ENCODE measurements at places on chromosomes 7 and 10.

GRCh38 chr7:537911-538634, 18.4 kb upstream of the PDGFA start:
- DNase-seq = no peak

DNA sequence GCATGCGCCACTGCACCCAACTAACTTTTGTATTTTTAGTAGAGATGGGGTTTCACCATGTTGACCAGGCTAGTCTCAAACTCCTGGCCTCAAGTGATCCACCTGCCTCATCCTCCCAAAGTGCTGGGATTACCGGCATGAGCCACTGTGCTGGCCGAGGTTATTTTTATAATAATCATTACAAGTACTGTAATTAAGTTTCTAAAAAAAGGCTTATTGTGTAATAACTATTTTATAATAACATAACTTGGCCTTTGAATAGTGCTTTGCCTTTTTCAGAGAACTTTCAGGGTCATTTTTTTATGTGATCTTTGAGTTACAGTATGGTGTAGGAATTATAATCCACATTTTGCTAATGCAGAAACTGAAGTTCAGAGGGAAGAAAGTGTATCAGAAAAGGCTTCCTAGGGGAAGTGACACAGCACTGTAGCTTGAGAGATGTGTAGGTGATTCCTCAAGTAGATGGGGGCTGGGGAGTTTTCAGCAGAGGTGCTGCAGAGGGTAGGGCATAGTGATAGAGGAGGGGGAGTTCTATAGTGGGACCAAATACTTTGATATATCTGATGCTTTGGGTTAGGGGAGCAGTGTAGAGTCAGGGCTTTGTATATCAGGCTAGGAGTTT, 9.2 kb upstream of the SYPL1 start:
- DNase-seq = no peak

- no peak for DNase-seq
Observed at GRCh38 chr7:21108182-21108581, 319.7 kb upstream of the SP4 start.

GRCh38 chr10:117596706-117597105, 54.2 kb downstream of the EMX2 start:
- no peak for DNase-seq

DNA sequence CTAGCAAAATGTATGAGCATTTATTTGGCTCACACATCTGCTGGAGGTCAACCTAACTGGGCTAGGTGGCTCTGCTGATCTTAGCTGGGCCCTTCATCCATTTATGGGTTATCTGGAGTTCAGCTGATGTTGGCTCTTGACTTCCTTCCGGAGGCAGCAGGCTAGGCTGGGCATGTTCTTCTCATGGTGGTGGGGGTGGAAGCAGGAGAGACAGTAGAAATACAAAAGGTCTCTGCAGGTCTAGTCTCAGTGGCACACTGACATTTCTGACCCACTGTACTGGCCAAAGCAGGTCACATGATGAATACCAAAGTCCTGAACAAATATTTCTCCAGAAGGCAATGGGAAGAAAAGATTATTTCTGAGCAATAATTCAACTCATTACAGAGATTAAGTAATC, 334.6 kb downstream of the CRPPA start:
- no peak for DNase-seq

- DNase-seq = no peak
Observed at GRCh38 chr7:108345710-108346336, 110.4 kb downstream of the NRCAM start.

DNA sequence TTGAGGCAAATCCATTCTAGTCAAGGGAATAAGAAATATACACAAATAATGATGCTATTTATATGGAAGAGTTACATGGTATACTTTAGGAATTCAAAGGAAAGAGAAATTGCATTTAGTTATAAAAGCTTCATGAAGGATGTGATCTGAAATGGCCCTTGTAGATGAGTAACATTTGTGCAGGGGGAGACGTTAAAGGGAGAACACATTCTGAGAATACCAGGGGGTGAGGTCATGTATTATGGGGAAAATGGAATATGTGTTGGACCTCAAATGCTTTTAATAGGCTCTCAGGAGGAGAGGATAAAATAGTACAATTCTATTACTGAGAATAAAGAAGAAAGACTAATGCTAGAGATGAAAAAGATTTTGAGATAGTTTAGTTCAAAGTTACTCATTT, 122.5 kb upstream of the NOBOX start:
- DNase-seq = no peak

DNA sequence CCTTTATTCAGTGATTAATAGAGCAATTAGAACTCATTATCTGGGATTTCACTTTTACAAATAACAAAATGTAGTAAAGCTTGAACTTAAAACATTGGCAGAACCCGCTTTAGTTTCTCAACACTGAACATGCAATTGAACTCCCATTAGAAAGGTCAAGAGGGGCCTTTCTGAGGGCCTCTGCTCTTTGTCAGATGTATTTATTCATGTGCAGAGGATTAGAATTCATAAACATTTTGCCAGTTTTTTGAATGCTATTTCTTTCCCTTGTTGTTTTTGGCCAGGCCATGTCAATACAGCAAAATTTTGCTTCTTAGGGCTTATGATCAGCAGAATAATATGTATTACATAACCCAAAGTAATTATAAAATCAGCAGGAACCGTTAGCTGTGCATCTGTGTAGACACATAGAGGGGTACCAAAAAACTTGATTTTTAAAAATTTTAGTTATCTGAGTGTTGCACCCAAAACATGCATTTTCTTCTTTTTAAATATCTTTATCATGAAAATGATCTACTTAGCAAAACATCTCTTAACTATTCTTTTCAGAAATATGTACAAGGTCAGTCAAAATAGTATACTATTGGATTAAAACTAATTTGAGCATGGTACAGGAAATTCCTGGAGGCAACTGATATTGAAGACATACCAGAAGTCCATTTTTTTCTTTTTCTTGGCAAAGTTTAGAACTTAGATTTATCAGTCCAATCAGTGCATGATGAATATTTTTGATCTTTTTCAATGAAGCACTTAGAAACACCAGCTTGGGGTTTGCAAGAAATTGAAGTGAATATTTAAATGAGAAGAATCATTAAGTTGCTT, 177.5 kb downstream of the TWIST1 start:
- DNase-seq = no peak

DNA sequence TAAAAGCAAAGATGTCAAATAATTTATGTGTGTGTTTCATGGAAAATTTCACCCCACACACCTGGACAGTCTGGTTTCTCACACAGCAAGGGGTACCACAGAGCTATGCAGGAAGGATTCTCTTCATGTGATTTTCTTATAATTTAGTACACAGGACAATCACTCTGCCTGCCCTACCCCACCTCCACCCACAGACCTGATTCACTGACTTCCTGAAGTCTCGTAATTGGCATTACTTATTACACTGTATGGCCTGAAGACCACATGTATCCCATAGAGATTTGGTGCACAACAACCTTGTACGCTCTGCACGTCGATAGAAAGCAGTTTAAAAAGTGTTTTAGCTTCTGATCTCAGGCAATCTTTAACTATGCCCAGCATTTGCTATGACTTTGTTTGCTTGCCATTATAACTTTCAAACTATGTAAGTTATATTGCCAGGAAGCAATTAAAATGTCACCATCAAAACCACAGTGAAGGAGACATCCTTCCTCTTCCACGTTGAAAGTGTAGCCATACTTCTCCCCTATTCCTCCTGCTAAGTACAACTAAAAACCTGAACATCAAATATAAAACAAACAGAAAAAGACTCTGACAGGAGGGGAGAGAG, 279.4 kb upstream of the IMMP2L start:
- DNase-seq = no peak

GRCh38 chr10:93222211-93222754, 148.6 kb downstream of the CYP26A1 start:
- DNase-seq = no peak

- no peak for DNase-seq
Observed at GRCh38 chr10:43224321-43224720, 42.5 kb downstream of the RASGEF1A start.

DNA sequence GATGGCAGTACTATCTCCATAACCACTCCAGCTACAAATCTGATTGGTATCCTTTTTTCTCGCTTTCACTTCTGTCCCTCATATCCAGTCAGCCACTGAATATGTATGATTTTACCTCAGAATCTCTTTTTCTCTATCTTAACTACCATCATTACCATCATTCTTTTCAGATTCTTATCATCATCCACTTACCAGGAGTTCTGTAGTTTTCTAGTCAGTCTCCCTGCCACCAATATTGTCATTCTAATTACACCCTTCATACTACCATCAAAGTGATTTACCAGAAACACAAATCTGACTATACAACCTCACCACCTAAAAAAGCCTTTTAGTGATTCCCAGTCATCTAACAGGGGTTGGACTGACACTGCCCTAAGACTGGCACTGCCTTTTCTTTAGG, 64.9 kb upstream of the TMEM140 start:
- no peak for DNase-seq

- DNase-seq = no peak
Observed at GRCh38 chr10:112347709-112348671, 25.9 kb upstream of the ACSL5 start.

DNA sequence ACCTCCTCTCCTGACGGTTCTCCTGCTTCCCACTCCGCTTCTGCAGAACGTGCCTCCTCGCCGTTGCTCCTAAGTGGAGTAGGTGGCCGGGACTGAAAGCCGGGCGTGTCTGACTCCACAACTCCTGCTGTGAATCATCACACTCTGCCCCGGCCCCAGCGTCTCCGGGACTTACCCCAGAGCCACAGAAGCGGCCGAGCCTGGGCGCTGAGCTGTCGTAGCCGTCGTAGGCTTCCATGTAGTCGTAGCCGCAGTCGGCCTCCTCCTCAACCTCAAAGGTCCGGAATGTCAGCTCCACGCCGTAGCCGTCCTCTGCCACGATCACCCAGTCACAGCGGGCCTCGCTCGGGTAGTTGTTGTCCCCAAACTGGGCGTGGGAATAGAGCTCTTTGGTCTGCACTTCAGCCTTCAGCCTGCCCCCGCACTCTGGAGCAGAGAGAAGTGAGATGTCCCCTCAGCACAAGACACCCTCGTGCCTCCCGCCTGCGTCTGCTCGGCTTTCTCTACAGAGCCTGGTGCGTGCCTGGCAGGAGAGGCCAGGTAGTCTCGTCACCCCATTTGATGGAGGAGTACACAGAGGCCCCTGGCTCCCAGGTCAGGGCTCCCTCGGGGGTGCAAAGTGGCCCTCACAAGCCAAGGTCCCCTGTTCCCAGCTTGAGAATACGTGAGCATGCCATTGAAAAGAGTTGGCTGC, 11.2 kb upstream of the OPALIN start:
- DNase-seq = no peak

- DNase-seq = no peak
Observed at GRCh38 chr7:136325027-136325426, 347.9 kb upstream of the MTPN start.

DNA sequence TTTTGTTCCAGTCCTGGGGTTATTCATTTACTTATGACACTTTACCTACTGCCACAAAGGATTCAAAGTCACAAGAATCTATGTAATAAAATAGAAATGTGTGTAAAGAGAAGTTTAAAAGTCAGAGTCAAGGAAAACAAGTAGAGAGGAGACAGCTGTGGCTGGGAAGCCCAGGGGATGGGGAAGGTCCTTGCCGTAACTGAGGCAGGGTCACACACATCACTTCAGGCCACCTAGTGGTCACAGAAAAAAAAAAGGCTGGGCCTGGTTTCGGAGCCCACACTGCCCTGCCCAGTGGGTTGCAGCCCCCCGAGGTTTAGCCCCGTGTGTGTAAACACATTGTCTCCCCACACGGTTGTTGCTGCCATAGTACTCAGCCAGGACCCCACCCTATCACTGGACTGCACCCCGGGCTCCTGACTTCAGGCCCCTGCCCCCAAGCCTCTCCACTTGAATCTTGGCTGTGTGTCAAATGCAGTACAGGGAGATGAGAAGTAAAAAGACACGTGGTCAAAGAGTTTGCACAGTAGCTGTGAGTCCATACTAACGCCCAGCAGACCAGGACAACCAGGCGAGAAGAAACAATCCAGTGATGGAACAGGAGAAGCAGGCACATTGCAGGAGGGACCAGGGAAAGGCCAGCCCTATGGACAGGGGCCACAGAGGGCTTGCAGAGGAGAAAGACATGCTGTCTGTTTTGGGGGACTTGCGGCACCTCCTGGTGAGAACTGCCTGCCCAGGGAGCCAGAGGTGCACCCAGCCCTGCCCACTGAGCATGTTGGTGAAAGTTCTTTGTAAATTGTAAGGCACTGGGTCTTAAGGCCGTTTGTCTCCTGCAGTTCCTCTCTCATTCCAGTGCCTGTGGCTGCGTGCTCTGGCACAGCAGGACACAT, 91.4 kb upstream of the MACROH2A2 start:
- no peak for DNase-seq

DNA sequence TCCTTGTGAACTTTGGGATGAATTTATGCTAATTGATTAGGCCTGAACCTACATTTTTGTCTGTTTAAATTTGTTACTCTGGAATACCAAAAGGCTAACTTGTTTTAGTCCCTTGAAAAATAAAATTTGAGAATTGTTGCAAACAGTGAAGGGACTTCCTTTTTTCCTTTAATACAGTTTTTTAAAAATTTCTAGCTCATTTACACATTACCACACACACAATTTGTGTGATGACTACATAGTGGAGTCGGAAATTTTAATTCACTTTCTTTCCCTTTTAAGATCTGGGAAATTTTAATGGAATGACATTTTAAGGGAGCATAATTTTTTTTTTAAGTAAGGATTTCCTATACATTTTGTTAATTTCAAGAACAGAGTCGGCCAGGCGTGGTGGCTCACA, 8.6 kb upstream of the TMEM236 start:
- no peak for DNase-seq

GRCh38 chr10:119516381-119517234, 25.9 kb downstream of the RGS10 start:
- no peak for DNase-seq

DNA sequence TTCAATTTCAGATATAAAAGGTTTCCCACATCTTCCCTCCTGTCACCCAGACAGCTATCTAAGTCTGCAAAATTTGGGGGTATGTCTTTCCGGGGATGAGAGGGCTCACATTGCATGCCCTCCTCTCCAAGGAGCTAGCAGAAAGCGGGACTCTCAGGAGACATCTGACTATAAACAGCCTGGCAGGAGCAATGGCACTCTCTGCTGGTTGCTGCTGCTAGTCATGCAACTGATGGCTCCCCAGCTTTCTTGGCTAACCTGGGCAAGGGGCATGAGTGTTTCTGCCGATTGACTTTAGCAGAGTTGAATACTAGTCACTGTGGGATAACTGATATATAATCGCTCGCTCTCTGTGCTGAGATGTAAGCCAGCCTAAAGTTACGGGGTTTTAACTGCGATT, 12.0 kb downstream of the TBX20 start:
- DNase-seq = no peak

GRCh38 chr10:91935886-91936285, 12.3 kb downstream of the BTAF1 start:
- DNase-seq = no peak

- no peak for DNase-seq
Observed at GRCh38 chr7:125358551-125359167, 429.0 kb upstream of the POT1 start.

GRCh38 chr10:104895541-104895940, 254.5 kb downstream of the SORCS3 start:
- no peak for DNase-seq

- DNase-seq = no peak
Observed at GRCh38 chr10:53619671-53620070, 847.1 kb upstream of the MBL2 start.

- no peak for DNase-seq
Observed at GRCh38 chr7:131145770-131146169, 181.9 kb upstream of the MKLN1 start.

- DNase-seq = no peak
Observed at GRCh38 chr10:116240157-116240950, 32.7 kb downstream of the GFRA1 start.

GRCh38 chr7:105841866-105842265, 34.5 kb downstream of the ATXN7L1 start:
- no peak for DNase-seq
